ENCODE measurements at places on chromosomes 5 and 9.

GRCh38 chr5:56467176-56467717 lies 234.1 kb upstream of the ANKRD55 start:
- DNase-seq: no peak

DNA sequence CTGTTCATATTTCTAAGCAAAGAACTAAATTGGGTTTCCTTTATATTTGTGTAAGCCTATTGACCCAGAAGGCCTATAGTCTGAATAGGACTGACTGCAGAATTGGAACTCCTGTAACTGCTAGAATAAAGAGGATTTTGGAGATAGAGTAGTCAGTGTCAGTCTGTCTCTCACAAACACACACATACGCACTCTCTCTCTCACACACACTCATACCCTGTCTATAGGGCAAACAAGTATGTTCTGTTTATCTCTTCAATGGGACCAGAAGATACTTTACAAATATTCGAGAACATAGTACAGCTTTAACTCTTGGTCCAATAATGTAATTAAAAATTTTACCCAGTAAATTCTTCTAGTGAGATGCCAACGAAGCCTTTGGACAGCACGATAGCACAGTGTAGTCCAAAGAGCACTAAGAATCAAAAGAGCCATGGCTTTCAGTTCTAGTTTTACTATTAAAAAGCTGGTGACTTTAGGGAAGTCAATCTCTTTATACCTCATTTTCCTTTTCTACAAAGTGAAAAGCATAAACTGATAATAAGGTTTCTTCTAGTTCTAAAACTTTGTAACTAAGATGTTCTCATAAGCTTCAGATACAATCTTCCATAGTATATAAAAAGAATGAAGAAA lies 19.3 kb downstream of the ABHD17B start:
- no peak for DNase-seq

GRCh38 chr5:113295111-113295539 lies 139.7 kb downstream of the TSSK1B start:
- no peak for DNase-seq

DNA sequence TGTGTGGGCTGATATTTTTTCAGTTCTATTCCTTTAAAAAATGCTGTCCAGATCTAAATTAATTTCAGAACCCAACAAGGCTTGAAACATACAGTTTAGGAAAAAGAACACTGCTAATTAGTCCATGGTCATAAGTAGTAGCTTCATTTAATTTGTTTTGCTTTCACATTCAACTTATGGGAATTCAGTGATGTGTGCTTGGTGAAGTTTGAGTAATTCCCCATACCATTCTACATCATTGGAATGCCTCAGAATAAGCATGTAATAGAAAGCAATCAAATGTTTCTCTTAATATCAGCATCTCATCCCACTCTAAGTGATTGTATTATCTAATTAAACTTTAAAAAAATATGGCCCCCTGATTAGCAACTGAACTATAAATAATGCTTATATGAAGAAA lies 2.7 kb downstream of the CNTLN start:
- no peak for DNase-seq

DNA sequence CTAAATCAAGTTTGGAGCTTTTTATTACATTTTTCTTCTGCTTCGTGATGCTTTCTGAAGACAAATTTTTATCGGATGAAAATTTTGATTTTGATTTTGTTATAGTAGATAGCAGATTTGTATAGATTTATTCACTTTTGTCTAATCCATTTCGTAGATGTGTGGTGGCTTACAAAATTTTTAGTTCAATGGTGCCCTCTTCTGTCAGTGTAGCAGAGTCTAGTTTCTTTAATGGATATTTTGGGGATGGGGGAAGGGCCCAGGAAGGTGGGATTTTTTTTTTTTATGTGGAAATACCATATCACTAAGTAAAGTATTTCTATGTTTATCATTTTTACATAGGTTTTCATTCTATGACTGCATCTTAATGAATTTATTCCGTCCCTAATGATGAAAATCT lies 259.9 kb upstream of the TARS1 start:
- no peak for DNase-seq
